ENCODE measurements at places on chromosomes 11 and 22.

DNA sequence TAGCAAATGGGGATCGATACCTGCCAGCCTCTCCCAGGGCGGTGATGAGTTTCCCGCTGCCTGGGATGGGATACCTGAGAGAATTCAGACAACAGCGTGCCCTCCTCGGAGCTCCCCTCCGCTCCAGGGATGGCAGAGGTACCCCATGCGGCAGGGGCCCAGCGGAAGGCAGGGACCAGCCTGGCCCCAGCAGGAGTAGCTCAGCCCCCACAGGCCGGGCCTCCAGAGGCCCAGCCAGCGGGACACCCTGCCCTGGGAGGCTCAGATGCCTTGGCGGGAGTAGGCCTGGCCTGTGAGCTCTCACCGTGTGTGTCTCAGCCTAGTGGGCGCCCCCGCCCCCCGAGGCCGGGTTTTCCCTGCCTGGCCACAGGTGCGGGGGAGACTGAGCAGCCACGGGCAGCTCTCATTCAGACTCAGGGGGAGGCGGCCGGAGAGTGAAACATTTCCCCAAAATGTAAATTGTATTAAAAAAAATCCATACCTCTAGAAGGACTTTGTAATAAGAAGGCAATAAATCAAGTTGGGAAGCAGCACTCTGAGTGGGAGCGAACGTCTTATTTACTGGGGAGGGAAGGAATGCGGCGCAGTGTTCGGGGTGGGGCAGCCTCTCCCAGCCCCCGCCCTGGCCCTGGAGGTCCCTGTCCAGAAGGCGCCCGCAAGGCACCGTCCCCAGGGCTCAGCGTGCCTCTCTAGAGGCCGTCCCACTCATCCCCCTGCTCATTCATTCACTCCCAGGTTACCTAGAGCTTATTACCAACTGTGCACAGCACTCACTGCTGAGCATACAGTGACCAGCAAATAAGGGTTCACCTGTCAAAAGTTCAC lies 888.0 kb downstream of the BRD1 start:
- no peak for DNase-seq

- no peak for DNase-seq
These were observed 33.4 kb upstream of the ATXN10 start for GRCh38 chr22:45638197-45638596.

GRCh38 chr22:27930331-27931060 lies 11.4 kb upstream of the PITPNB start:
- no peak for DNase-seq

GRCh38 chr22:38513063-38513462 lies 7.0 kb upstream of the DDX17 start:
- DNase-seq, result no peak

- peak; percentile 59 for DNase-seq
These were observed 40.9 kb downstream of the TCF20 start for GRCh38 chr22:42229455-42230149.

Measured in right hindlimb (tissue), 1 donor.